LHCN-M2 (cell line): ENCODE measurements at places on chromosomes 16 and 17. TPM values are rescaled to one million over a fixed set of nuclear protein-coding genes. Genes with fewer than 3 reads are reported as not detected.

Gene CX3CL1
- total RNA-seq, result not detected in 2 replicates

- no peak for DNase-seq
Measured at GRCh38 chr17:61376931-61377838, 22.5 kb upstream of the TBX2 start.

Gene RHOT1
- 25.9 and 28.5 TPM in 2 replicates for total RNA-seq

DNA sequence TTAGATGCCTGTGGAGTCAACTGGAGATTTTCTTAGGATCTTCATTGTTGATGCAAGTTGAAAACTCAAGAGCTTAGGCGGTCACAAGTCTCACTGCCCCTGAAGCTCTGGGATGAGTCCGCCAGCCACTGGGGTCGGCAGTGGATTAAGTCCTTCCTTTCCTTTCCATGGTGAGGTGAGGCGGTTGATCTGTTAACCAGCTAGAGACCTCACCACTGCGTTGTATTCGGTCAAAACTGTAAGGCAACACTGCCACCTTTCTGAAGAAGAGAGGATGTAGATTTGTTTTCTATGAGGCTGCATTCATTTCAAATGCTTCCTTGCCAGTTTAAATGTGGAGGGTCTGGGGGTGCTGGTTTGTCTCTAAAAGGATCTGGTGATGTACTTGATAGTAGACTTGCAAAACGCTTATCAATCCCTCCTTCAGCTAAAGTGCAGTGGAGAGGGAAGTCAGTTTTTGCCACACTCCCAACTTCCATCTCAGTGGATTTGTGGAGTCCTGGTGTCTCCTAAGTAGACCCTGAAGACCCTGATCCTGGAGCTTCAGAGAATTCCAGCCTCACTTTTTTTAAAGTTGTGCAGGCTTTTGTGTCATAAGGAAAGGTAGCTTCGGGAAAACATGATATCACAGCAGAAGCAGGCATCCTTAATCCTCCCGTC, 1.7 kb downstream of the MYOCD start:
- peak; percentile 42 for DNase-seq

- no peak for DNase-seq
Measured at GRCh38 chr16:31476303-31477219, 4.6 kb downstream of the TGFB1I1 start.

DNA sequence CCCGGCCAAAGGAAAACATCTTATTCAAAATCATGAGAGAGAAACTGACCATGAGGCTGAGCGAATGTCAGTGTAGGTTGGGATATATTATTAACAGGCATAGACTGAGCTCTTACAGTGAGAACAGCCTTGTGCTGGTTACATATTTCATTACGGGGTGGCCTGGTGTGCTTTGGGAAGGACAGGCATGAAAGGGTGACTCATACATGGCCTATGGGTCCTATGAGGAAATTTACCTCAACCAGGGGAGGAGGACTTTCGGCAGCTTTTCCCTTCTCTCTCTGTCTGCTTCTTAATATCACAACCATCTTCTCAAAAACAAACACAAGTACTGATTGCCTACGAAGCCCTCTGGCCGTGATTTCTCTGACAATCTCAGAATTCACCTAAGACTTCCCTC, 579.1 kb downstream of the CDH13 start:
- DNase-seq, result peak; percentile 29
